ENCODE measurements at places on chromosomes 4 and X.

DNA sequence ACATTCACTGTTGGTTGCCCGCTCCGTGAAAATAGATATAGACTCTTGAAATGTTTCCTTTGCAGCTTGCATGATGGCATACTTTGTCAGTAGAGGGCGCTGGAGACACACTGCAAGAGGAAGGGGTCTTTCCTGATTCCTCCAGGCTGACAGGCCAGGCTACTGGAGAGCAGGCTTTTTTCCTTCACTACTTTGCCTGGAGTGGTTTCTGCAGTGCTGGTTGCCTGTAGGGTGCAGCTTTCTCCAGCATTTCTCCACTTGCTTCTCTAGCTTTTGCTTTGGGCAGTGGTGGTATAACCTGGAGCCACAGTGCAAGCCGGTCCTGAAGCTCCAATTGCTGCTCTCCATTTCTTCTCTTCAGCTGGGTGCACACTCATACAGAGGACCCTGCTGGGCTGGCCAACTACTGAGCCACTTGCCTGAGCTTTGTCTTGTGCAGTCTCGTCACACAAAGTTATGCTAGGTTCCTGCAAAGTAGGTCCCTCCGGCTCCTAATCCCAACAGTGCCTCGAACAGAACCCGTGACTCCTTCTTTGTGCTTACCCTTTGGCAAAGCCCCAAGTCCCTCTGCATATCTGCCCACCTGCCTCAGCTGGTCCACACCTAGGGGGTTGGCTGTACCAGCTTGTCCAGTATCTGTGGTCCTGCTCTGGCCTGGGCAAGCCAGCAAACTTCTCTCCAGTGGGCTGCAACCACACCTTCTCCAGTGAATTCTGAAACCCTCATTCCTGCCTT, 46.3 kb downstream of the RASSF6 start:
- peak; percentile 0 for DNase-seq

DNA sequence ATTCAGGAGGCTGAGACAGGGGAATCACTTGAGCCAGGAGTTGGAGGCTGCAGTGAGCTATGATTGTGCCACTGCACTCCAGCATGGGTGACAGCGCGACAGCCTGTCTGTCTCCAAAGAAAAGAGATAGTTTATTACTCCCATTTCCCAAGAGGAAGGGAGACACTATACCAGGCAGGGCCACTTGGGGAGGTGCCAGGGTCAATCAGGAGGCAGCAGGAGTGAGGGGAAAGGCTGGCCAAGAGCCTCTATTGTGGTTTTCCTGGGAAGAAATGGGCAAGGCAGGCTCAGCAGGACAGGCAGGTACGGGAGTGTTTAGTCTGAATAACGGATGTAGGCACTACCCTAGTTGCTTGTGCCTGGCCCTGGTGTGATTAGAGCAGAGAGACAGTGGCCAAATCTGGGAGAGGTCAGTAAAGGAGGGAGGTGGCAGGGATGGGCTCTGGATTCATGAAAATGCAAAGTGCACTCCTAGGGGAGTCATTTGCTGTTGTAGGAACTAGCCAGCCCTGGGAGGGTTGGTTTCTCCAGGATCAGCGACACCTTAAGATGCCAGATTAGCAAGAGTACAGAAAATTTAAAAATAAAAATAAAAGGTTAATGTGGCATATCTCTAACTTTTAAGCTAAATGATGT, 20.2 kb upstream of the CDKN2AIP start:
- no peak for DNase-seq

DNA sequence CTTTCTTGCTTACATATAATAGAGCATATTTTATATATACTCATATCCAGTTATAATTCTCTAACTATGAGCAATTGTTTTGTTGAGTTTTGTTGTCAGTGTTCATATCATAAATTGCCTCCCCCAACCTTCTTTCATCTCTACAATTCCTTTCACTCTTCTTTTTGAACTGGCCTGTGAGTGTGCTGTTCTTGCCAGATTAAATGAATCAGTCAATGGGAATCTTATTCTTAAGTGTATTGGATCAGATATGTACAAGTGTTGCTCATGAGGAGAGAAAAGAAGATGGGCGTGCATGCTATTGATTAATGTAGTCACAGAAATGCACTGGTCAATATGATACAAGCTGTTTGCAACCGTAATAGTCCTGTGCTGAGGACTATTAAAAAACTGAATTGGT, 728.1 kb upstream of the MAGEB2 start:
- no peak for DNase-seq

GRCh38 chr4:61596606-61597340, 396.6 kb downstream of the ADGRL3 start:
- DNase-seq: no peak

- no peak for DNase-seq
These were observed 1.3 kb downstream of the LCORL start for GRCh38 chr4:18020145-18020670.

GRCh38 chr4:123393721-123394120, 2.9 kb upstream of the SPRY1 start:
- no peak for DNase-seq
